ENCODE measurements at places on chromosomes 4 and X.

GRCh38 chrX:45740291-45740690 lies 539.6 kb upstream of the DIPK2B start:
- no peak for DNase-seq

- no peak for DNase-seq
These were observed 58.8 kb upstream of the FTHL17 start for GRCh38 chrX:31130457-31131220.

- no peak for DNase-seq
These were observed 233.9 kb upstream of the GLRA2 start for GRCh38 chrX:14295426-14295825.

DNA sequence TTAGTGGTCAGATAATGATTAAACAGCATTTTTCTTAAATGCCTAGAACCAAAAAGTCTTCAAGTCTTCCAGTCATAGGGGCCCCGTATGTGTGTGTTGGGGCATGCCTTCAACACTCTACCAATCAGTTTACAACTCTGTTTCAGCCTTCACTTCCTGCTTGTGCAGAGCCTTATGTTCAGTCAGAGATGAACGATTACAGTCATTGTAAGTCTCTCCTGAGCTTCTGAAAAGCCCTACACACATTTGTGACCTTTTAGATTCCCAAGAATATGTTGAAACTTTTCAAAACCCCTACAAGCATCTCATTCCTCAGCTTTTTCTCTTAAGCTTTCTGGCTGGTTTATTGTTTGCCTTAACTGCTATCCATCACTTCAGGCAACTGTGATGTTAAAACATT lies 591.2 kb downstream of the ZNF674 start:
- no peak for DNase-seq

DNA sequence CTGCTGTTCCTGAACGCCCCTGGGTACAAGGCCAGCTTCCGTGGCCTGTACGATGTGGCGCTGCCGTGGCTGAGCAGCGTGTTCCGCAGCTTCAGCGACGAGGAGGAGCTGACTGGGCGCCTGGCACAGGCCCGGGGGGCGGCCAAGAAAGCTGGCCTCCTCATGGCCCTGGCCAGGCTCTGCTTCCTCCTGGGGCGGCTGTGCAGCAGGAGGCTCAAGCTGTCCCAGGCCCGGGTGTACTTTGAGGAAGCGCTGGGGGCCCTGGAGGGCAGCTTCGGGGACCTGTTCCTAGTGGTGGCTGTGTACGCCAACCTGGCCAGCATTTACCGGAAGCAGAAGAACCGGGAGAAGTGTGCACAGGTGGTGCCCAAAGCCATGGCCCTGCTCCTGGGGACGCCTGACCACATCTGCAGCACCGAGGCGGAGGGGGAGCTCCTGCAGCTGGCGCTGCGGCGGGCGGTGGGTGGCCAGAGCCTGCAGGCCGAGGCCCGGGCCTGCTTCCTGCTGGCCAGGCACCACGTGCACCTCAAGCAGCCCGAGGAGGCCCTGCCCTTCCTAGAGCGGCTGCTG lies 28.2 kb downstream of the SH3TC1 start:
- no peak for DNase-seq

DNA sequence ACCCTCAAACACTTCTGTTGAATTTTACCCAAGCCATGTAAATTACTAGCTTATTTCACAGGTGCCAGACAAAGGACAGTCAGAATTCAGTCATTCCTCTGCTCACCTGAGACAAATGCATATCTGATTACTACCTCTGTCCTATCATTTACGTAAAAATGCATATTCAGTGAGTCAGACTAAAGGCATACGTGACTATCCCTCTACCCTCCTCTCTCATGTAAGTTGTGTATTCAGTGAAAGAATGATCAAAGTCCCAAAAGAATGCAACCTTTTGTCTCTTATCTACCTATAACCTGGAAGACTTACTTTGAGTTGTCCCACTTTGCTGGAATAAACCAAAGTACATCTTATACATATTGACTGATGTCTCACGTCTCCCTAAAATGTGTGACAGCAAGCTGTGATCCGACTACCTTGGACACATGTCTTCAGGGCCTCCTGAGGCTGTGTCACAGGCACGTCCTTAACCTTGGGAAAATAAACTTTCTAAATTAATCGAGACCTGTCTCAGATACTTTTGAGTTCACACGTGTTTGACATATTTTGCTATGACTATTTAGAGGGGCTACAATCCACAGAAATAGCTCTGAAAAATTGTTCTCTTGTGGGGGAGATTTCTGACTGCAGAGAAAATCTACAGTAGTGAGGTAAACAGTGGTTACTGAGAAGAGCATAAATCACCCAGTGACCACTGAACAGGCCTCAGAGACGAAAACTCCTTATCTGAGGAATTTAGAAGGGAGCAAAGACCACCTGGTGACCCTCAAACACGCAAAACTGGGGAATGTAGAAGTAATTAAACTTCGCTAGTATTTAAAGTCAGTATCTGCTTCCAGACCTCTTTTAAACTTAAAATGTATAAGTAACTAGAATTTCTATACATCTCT lies 1575.8 kb downstream of the STIM2 start:
- no peak for DNase-seq

DNA sequence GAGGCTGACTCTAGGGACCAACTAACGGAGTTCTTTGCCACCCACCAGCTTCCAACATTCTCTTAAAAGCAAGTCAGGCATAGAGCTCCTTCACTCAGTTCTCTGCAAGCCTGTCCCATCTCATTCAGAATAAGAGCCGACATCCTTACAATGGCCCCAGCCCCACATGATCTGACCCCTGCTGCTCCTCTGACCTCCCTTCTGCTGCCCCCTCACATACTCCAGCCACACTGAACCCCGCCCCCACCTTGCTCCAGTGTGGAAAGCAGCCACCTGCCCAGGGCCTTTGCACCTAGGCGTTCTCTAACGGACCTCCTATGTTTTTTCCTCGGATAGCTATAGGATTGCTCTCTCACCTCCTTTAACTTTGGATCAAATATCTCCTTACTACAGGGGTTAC lies 143.2 kb upstream of the ETNPPL start:
- no peak for DNase-seq

- no peak for DNase-seq
These were observed 54.6 kb upstream of the DRP2 start for GRCh38 chrX:101164766-101165590.

GRCh38 chr4:183455431-183456195 lies 11.2 kb downstream of the CDKN2AIP start:
- DNase-seq: no peak

- DNase-seq: no peak
These were observed 80.2 kb downstream of the USP46 start for GRCh38 chr4:52578951-52579350.

DNA sequence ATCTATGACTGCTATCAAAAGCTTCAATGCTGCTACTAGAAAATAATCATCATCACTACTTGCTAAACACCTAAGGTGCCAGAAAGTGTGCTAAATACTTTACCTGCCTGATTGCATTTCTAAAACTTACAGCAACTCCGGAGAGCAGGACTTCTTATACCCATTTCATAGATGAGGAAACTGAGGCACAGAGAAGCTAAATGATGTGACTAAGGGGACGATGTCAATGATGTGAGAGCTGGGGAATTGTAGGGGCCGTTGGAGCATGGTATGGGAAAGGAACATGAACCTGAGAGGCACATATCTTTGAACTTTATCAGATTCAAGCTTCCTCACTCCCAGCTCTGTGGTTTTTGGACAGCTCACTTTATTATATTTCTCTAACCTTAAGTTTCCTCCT lies 38.7 kb downstream of the CCKAR start:
- no peak for DNase-seq

GRCh38 chr4:118318931-118319330 lies 33.9 kb downstream of the PRSS12 start:
- DNase-seq: no peak

DNA sequence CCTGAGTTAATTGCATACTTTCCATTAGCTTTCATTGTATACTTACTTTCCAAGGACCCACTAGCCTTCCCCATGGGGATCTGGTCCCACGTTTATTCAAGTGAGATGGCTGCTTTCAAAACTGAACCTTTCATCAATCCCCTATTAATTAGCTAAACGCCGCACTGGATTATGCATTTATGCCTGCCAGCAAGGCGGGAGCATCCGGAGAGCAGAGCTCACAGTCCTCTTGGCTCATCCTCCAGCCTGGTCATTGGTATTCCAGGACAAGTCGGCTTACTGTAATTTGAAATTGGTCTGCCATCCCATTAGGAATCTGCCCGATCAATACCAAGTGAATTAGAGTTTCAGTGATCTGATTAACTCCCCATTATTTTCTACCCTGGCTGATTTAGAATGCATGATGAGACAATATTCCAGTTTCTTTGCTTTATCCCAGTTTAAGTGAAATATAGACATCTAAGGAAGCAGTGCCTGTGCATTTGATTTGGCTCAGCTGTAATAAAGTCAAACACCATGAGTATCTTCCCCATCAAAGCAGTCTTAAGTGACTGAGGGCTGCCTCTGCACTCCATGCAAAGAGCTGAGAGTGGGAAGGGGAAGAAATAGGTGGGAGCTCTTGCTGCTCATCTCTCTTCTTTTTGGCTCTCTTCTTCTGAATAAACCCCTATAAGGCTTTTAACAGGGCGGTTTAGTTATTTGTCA lies 411.4 kb downstream of the GPAT3 start:
- no peak for DNase-seq

DNA sequence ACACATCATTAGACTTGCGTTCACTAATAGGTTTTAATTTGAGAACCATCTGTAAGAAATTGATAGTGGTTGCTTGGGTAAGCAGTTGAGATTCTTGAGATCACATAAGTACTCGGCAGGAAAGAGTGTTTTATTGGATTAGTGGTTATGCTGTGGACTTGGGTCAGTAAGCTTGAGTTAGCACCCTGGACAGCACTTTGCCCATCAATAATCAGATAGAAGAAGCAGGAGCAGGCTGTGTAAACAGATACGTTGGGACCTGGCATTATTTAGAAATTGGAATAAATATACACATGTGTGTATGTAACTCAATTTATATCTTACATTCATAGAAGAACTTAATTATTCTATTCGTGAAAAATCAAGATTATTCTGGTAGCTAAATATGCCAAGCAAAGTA lies 357.5 kb upstream of the SMIM31 start:
- DNase-seq: no peak

DNA sequence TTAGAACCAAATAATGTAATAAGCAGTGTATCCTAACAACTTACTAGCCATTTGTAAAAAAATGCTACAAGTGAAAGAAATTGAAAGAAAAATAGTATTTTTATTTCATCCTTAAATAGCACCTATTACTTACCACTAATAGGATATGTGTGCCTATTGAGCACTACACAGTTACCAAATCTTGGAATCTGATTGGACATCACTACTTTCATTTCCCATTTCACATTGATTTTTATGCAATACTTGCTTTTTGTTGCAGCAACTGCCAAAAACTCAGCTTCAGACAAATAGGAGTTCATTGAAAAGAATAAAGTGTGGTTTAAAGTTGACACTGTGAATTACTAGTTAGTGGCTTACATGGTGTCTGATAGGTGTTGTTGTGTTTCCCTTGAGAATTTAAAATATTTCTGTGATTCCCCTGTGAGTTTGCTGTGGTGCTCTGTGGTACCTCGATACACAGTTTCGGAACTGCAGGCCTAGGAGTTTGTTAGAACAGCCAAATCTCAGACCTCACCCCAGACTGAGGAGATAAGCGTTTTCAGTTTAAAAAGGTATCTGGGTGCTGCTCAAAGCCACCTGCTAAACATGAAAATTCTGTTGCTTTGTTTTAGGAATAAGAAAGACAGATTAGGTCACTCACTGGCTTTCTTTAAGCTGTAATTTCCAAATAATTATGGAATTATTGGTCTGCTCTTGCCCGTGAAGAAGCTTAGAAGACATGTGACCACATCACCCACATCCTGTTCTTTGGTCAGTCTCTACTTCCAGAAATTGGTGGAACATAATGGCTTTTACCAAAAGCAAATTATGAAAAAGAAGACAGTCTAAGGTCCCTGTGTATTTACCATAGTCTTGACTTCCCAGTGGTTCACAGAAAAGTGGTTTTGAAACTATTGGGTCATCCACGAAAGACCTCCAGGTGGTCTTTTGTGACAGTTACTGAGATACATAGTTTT lies 97.8 kb downstream of the SYTL5 start:
- no peak for DNase-seq

DNA sequence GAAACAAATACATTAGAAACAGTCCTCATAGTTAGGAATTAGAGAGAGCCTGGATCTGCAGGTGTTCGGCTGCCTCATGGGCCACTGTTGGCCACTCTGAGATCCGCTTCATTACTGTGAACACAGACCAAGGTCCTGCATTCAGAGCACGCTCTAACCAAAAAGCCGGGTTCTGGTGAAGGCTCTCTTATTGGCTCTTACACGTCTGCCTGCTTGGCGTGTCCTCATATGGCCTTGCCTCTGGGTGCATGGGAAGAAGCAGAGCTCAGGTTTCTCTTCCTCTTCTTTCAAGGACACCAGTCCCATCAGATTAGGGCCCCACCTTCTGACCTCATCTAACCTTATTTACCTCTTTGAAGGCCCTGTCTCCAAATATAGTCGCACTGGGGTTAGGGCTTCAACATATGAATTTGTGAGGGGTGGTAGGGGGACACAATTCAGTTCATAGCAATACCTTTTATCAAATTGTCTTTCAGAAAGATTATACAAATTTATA lies 37.1 kb upstream of the ELF2 start:
- no peak for DNase-seq

DNA sequence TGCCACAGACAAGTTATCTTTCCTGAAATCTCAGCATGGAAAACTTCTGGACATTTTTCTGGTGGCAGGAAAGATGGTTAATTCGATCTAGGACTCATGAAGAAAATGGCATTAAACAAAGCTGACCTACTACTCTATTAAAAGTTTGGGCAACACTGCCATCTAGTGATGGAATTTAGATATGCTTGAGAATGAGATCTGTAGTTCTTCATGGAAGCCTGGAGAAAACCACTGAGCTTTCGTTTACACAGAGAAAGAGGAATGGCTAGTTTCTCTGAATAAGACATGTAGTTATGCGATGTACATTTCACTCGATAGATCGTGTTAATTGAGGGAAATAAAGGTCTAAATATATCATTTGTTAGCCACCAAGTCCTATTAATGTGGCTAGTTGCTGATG lies 51.7 kb upstream of the CHRDL1 start:
- no peak for DNase-seq

- DNase-seq: no peak
These were observed 48.1 kb upstream of the S100G start for GRCh38 chrX:16601885-16602284.

DNA sequence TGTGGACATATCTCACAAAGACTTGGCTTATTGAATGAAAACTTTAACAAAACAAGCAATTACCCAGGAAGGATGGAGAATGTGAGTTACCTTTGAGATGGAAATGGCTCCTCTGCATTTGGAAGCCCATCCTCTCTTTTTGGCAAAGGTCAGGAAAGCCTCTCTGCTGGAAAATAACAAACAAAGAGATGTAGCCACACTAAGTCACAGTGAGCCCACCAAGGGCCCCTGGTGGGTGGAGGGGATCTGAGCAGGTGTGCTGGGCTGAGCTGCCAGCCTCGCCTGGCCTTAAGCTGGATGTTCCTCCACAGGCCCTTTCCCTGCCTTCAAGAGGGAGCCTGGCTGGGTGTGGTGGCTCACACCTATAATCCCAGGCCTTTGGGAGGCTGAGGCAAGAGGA lies 269.2 kb downstream of the HNRNPD start:
- no peak for DNase-seq

Data from activated CD8-positive, alpha-beta memory T cell treated with anti-CD3 and anti-CD28 coated beads, Interleukin-2, amount 50 U/mL, for 4 hours (primary cell).